NCI-H460 (cell line): ENCODE measurements at places on chromosomes 16 and 17. TPM values are rescaled to one million over a fixed set of nuclear protein-coding genes. Genes with fewer than 3 reads are reported as not detected.
A peak's percentile ranks its signal among the peaks of the same experiment; 100 is the strongest.

TBC1D26 gene
- 0.35 TPM in 1 of 2 replicates, not detected in the other for total RNA-seq

CEP20 gene
- 166 and 179 TPM in 2 replicates for total RNA-seq

MYH13 gene
- total RNA-seq = not detected in 2 replicates

MRPS34 gene
- total RNA-seq = 91.2 and 104 TPM in 2 replicates

KRTAP9-7 gene
- total RNA-seq = not detected in 2 replicates

FBXO39 gene
- total RNA-seq = not detected in 2 replicates

PRR35 gene
- total RNA-seq = 0.05 TPM in 1 of 2 replicates, not detected in the other

CA5A gene
- total RNA-seq = 0.10 TPM in 1 of 2 replicates, not detected in the other

ST6GALNAC1 gene
- total RNA-seq = not detected in 2 replicates

CCL7 gene
- total RNA-seq = not detected in 2 replicates

HSD11B2 gene
- total RNA-seq = 0.17 and 1.2 TPM in 2 replicates

GRCh38 chr17:59743842-59744241, 36.4 kb downstream of the VMP1 start:
- DNase-seq = no peak

DNA sequence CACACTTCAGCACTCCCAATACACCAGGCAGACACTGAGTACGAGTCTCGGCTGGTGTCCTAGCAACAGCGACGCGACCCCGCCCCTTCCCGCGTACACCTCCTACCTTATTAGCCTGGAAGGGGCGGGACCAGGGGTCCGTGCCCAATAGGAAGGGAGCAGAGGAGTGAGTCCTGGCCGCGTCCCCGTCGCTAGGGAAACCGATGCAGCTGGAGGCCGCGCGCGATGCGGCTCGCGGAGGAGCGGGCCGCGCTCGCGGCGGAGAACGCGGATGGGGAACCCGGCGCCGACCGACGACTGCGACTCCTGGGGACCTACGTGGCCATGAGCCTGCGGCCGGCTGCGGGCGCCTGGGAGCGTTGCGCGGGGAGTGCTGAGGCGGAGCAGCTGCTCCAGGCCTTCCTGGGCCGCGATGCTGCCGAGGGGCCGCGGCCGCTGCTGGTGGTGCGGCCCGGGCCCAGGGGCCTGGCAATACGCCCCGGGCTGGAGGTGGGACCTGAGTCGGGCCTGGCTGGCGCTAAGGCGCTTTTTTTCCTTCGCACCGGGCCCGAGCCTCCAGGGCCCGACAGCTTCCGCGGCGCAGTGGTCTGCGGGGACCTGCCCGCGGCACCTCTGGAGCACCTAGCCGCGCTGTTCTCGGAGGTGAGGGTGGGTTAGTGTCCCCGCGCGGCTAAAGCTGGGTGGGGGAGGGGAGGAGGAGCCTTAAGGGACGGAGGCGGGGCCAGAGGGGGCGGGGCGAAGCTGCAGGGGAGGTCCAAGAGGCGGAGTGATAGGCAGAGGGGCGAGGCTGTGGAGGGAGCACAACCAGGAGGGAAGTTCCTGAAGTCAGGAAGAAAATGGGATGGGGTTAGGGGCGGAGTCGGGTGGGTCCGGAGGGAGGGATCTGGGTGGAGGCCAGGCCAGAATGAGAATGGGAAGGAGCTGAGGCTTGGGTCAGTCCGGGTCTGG, at the start of gene DNAH9:
Gene DNAH9, plus strand, starts transcription at position 197 of the 948 bp plus-strand sequence. Its CDS starts 29 bp downstream, at position 226.
- peak; percentile 46 for DNase-seq

- peak; percentile 47 for DNase-seq
Observed at GRCh38 chr16:67207249-67208091, 8.5 kb downstream of the ELMO3 start.

DNA sequence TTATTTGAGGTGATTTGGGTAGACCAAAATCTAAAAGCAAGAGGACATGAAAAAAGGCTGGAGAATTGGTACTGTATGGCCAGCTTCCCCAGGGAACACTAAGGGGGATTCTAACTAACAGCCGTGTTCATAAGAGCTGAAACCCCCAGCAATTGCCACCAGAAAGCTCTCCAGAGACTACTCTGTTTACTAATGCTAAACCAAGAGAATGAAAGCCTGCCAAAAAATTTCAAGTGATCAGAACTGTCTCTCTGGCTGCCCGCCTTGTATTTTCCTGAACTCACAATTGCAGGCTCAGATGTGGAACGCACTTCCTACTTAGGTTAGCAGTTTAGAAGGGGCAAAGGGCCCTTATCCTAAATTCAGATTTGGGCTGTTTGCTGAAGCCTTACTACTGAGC, 24.1 kb downstream of the MYH10 start:
- DNase-seq = no peak

DNA sequence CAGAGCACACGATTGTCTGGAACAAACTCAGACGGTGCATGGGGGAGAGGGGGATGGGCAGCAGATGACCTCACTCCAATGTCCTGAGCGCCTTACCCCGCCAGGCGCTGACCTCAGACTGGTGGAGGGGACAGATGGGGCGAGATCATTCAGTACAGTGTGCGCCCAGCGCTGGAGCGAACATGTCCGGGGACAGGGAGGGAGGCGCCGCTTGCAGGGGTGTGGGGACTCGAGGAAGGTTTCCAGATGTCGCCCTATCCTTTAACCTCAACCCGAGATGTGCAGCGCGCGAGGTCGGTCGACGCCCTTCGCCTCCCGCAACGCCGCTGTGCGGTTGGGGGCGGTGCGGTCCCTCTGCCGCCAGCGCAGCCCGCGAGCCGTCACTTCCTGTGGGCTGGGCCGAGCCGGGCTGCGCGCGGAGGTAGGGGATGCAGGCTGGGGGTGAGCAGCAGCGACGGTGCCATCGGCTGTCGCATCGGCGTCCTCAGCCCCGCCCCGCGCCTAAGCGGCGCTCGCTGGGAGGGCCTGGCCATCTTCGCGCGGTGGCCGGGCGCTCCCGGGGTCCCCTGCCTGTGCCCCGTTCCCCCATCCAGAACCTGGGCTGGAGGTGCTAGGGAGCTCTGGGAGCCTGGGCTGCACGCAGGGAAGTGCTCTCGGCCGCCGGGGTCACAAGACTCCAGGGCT, 5.3 kb upstream of the CDR2L start:
- DNase-seq = peak; percentile 44

DNA sequence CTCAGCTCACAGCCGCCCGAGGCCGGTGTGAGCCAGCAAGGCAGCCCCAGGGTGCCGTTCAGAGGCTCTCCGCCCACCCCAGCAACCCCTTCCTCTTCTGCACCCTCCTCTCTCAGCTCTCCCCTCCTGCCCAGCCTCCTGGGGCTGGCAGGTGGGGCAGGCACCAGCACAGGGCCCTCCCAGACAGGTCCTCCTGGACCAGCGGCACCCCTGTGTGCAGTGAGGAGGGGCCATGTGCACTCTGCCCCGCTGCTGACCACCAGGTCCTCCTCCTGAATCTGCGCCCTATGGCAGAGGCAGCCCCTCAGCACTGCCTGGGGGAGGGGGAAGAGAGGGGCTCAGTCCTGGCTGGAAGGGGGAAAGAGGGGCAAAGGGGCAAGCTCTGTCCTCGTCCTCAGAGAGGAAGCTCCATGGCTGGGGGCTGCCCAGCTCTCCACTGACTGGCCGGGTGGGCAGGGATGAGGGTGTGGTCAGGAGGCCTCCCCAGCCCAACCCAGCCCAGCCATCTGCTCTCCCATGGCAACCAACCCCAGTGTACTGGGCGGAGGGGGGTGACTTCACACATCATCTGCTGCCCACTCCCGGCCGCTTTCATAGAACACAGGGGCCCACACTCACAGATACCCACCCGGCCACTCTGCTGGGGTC, 5.4 kb upstream of the BCAR1 start:
- no peak for DNase-seq

GRCh38 chr17:28755486-28755885, 11.7 kb downstream of the TRAF4 start:
- DNase-seq = no peak

DNA sequence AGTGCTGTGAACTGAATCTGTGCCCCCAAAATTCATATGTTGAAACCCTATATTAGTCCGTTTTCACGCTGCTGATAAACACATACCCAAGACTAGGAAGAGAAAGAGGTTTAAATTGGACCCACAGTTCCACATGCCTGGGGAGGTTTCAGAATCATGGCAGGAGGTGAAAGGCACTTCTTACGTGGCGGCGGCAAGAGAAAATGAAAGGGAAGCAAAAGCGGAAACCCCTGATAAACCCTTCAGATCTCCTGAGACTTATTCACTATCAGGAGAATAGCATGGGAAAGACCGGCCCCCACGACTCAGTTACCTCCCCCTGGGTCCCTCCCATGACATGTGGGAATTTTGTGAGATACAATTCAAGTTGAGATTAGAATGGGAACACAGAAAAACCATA, 3.7 kb upstream of the SPDYE4 start:
- DNase-seq = no peak

- peak; percentile 71 for DNase-seq
Observed at GRCh38 chr16:22948603-22949368, 134.8 kb downstream of the HS3ST2 start.

DNA sequence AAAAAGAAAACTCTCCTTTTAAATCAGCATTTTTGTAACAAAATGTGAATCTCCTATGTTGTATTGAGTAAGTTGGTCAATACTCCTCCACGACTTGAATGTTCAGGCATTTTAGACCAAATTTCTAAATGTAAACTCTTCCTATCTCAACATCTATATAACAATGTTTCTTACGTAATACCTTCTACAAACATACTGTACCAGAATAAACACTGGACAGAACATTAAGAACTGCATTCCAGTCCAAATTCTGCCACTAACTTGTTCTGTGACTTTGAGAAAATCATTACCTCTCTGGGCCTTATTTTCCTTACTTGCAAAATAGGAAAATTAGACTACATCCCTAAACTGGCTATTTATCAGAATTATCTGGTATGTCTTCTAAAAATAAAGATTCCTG, 40.1 kb downstream of the AKAP10 start:
- no peak for DNase-seq

- no peak for DNase-seq
Observed at GRCh38 chr17:907725-908124, 71.9 kb downstream of the NXN start.

DNA sequence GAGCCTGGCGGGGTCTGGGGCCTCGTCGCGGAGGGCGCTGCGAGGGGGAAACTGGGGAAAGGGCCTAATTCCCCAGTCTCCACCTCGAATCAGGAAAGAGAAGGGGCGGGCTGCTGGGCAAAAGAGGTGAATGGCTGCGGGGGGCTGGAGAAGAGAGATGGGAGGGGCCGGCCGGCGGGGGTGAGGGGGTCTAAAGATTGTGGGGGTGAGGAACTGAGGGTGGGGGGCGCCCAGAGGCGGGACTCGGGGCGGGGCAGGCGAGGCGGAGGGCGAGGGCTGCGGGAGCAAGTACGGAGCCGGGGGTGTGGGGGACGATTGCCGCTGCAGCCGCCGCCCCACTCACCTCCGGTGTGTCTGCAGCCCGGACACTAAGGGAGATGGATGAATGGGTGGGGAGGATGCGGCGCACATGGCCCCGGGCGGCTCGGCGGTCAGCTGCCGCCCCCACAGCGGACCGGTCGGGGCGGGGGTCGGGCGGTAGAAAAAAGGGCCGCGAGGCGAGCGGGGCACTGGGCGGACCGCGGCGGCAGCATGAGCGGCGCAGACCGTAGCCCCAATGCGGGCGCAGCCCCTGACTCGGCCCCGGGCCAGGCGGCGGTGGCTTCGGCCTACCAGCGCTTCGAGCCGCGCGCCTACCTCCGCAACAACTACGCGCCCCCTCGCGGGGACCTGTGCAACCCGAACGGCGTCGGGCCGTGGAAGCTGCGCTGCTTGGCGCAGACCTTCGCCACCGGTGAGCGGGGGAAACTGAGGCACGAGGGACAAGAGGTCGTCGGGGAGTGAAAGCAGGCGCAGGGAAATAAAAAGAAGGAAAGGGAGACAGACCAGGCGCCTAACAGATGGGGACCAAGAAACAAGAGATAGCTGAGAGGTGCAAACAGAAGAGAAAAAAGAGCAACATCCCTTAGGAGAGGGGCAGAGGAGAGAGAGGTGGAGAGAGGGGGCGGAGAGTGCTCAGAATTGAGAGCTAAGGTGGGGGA, at the start of gene PNMT:
Gene PNMT, plus strand, starts transcription at position 509 of the 980 bp plus-strand sequence. Its CDS starts 23 bp downstream, at position 532.
- peak; percentile 59 for DNase-seq
